ENCODE measurements at places on chromosomes 4 and X.

DNA sequence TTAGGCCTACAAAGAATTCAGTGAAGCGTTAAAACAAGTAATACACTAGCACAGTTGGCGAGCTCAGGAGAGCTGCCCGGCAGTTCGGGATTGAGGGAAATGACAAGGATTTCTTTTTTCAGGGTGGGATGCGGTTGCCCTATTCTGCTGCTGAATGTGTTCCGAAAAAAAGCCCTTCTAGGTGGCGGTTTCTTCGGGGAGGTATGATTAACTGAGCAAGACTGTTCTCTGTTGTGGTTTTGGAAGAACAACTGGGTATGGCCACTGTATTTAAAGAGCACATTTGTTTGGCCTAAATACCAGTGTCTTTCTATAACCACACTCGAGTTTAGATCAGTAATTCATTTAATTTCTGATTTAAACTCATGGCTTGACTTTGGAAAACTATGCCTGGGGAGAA, 459.7 kb upstream of the FAT1 start:
- no peak for DNase-seq

DNA sequence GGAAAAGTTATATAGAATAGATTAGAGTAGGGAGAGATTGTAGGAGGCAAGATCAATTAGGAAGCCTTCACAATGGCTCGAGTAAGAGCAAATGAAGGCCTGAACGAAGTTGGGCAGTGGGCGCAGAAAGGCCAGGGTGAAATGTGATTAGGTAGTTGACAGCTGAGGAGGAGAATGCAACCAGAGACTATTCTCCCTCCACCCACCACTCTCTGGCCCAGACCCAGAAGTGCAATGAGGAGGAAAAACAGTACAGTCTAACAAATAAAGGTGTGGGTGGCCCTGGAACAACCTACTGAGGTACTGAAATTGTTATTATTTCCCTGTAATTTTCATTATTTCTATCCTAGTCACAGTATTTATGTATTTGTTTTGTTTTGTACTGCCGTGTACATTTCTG, 176.7 kb downstream of the SLC39A8 start:
- DNase-seq, result no peak

DNA sequence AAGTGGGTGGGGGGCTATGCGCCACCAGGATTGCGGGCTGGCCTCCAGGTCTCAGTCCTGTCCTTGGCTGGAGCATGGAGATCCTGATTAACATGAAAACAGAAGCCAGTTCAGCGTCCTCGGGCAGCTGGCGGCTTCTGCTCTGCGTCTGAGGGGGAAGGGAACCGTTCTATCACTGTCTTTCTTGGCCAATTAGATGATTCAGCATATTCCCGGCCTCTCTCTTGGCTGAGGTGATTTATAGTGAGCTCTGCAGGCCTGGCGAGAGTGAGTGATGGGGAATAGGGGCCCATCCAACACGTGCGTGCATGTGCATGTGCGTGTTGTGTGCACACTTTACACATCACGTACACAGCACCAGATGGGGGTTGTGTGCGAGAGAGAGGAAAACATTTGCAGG, 145.8 kb upstream of the ATP6AP2 start:
- no peak for DNase-seq

- no peak for DNase-seq
Observed at GRCh38 chr4:185201977-185202962, 1.5 kb downstream of the CFAP97 start.

GRCh38 chr4:2662598-2662997, 93.5 kb downstream of the TNIP2 start:
- no peak for DNase-seq

Measured in stimulated activated CD8-positive, alpha-beta memory T cell treated with anti-CD3 and anti-CD28 coated beads, Interleukin-7, amount 100 ng/mL, for 24 hours (primary cell).